ENCODE measurements at places on chromosomes 13 and 19.

DNA sequence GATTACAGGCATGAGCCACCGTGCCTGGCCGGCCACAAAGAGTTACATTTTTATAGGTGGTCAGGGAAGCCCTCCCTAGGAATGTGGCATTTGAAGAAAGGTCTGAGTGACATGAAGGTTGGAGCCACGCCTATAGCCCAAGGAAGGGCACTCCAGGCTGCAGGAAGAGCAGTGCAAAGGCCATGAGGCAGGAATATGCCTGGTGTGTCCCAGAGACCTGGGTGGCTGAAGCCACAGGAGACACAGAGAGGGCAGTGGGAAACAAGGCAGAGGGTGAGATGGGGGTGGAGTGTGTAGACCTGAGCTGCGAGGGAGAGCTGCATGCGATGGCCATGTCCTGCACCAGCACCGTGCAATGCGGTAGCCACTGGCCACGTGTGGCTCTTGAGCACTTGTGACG is 4.9 kb downstream of the PNMA8B start:
- no peak for DNase-seq

DNA sequence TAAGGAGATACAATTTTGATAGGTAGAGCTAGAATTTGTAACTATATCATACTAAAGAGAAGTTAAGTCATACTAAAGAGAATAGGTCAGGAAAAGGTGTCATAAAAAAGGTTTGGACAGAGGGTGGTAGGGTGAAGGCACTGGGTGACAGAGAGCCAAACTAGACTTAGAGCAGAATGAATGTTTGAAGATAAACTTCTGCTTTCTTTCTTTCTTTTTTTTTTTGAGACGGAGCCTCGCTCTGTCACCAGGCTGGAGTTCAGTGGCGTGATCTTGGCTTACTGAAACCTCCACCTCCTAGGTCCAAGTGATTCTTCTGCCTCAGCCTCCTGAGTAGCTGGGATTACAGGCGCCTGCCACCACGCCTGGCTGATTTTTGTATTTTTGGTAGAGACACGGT is 44.1 kb downstream of the TM9SF2 start:
- no peak for DNase-seq

GRCh38 chr19:18437491-18438330 is at the start of gene ISYNA1:
Gene ISYNA1, minus strand, starts transcription at chr19:18438133. Its CDS starts 154 bp downstream, at chr19:18437979.
- peak; percentile 38 for DNase-seq

DNA sequence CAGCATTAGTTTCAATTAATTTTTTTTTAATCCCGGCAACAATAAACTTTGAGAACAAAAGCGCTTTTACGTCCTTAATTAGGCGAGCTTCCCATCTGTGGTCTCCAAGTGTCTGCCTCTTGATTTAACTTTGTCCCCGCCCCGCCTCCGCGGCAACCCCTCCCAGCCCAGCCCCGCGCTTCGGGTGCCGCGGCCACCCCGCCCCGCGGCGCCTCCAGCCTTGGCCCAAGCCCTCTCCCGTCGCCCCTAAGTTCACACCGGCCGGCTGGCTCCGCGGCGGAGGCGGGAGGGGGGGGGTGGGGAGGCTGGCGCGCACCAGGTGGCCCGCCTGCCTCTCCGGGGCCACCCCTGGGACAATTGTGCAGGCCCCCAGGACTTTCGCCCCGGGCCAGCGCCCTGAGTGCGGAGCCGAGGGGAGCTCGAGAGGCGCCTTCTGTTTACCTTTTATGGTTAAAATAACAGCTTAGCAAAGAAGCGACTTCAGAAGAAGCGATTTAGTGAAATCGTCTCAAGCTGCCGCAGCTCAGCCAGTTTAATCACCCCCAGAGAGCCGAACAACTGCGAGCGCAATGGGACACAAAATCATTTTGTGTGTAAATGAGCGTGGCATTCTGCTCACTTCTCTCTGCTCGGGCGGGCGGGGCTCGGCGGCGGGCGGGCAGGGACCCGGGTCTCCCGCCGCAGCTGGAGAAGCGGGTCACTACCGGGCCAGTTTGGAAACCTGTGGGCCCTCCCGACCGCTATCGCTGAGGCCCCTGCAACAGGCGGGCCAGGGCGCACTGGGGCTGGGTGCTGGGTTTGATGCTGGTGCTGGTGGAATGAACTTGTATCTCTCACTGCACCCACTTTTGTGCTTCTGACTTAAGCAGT is 1.4 kb downstream of the KCTD15 start:
- no peak for DNase-seq

DNA sequence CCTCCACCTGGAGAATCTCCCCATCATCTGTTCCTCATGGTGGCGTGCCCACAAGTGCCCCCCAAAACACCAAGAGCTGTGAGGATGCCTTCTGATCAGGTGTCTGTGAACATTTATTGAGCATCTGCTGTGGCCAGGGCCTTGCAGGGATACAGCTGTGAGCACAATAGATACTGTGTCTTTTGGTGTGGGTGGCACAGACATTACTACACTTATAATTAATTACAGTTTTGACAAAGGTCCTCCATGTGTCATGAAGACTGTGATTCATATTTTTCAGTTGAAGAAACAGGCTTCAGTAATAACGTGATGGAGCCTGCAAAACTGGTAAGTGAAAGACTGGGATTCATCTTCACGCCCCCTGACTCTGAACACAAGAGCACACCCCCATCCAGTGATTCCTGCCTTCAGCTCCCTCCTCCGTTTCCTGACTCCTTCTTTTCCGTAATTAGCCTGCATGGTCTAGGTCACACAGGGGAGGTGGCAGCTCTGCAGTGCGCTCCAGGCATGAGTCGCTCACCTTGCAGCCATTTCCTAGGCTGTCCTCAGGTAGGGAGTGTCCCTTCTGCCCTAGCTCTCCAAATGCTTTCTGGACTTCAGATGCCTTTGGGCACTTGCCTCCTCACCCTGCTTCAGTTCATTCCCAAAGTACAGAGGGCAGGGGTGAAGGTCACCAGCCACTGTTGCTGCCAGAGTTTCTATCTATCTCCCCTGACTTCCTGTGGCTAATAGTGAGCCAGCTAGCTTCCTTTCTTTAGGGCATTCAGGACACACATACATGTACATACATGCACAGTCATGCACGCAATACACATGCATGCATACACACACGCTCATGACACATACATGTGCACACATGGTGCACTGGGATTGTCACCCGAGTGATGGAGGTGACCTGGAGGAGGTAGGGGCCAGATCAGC is 66.5 kb downstream of the SIAH3 start:
- no peak for DNase-seq

DNA sequence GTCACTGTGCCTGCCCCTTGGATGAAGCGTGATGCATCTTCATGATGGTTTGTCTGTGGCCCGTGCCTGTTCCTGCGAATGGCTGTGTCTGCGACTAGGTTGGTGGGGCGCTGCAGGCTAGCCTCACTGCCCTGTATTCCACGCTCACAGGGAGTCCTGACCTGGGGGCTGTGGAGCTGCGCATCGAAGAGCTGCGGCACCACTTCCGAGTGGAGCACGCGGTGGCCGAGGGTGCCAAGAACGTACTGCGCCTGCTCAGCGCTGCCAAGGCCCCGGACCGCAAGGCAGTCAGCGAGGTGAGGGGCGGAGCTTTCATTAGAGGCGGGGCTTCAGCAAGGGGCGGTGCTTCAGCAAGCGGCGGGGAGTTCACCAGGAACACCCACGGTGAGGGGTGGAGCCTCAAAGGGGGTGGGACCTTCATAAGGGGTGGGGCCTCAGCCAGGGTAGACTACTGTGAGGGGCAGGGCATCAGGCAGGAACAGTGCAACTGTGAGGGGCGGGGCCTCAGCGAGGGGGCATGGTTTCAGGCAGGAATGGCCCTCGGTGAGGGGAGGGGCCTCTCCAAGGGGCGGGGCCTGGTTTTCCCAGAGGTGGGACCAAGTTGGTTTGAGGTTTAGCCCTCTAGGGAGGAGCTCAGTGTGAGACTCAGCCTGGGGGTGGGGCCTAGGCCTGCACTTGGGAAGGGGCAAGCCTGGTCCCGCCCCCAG is 17.2 kb downstream of the PKN1 start:
- DNase-seq, result no peak

DNA sequence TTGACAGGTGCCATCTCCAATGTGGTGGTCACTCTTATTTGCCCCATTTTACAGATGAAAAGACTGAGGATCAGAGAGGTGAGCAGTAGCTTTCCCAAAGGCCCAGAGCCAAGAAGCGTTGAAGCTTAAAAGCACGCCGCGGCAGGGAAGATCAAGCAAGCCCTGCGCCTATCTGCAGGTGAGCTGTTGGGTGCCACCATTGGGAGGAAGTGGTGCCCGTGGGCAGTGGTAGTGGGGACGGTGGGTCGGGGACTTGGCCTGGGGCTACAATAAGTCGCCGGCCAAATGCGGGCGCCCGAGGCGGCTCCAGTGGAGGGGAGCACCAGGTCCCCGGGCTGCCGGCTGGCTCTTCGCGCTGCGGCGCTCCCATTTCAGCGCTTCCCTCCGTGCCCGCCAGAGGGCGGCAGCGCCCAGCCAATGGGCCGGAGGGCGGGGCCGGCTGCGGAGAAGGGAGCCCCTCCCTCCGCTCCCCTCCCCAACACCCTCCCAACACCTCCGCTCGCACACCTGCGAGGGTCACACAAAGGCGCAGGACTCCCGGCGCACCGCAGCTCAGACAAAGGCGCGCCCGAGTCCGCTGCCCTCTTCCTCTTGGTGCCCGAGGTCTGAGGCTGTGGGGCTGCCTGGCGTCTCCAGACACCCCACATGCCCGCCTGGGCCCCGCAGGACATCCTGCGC is 744 bp upstream of the POU2F2 start:
- peak; percentile 54 for DNase-seq
